Thoracic aorta (tissue), 2 donors: ENCODE measurements at places on chromosomes 13 and 19. TPM values are rescaled to one million over a fixed set of nuclear protein-coding genes. Genes with fewer than 3 reads are reported as not detected.

Gene NXNL1
- total RNA-seq: not detected

Gene URAD
- not detected for total RNA-seq

Gene FCGBP
- 142 TPM for total RNA-seq

Gene KL
- total RNA-seq: 1.1 TPM

Gene PSPC1
- 80.7 TPM for total RNA-seq

DNA sequence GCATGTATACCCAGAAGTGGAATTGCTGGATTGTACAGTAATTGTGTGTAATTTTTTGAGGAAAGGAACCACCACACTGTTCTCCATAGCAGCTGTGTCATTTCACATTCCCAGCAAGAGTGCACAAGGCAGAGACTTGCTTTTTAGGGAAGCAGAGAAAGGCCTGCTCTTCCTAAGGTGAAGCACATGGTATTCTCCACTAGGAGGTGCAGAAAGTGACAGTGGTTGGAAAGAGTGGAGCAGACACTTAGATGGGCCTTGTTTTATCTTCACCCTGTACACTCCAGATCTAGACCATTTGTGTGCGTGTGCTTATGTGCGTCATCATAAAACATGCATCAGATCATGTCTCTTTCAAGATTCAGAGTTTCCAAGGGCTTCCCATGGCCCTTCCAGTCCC lies 35.0 kb downstream of the FAM124A start:
- no peak for DNase-seq

DNA sequence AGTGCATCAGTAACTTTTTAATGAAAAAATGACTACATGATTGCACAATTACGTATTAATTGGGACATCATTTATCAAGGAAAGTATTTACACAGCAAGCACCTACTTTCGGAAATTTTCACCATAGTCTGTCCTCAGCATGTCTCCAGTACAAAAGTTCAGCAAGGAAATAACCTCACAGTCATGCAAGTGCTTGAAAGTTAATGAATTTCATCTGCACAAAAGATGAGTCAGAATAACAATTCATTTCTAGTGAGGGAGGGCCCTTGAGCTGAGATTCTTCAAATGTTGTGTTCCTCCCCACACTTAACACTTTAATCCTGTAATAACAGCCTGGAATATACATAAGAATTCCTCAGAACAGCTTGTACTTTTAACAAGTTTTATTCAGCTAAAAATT lies 49.0 kb upstream of the OXGR1 start:
- no peak for DNase-seq

- peak; percentile 76 for DNase-seq
Measured at GRCh38 chr13:30743319-30744055, 8.1 kb downstream of the ALOX5AP start.

GRCh38 chr13:77872995-77873394 lies 45.6 kb downstream of the EDNRB start:
- DNase-seq: no peak

DNA sequence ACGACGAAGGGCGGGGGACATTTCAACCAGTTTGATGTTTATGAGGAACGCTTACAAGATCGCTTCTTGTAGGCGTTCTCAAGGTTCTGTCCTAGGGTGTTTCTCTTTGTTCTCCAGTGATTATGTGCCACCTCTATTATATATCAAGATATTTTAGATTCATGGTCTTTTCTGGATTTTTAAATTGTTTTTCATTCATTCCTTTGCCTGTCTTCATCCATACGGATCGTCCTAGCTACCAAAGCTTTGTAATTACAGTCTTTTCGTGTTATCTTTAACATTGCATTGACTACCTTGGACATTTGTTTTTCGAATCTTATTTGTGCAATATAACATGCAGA lies 342 bp upstream of the EID2 start:
- DNase-seq: no peak

DNA sequence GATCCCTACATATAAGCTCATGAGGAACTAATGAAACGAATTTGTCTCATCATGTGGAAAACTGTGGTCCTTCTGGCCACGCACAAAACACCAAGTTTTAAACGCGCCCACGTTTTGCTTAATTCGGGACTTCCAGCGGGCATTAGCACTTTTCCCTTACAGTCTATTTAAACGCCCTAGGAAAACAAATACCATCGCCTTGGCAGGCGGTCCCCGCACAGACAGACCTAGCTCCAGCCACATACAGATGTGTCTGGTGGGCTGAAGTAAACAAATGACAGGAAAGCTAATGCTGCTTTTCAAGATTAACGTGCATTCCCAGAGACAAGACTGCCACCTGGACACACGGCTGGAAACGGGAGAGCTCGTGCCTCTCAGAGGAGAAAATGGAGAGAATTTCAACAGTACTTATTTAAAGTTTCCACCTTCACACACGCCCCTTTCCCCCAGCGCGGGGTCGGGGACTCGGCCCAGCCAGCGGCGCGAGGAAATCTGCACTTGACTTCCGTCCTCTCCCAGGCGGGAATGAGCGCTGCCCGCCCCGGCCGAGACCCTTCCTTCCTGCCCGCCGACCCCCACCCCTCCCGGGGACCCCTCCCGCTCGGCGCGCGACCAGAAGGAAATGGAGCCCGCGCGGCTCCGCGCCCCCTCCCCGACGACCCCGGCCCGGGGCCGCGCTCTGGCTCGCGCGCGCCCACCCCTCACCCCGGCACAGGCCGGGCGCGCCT lies 931 bp downstream of the USP12 start:
- no peak for DNase-seq

- no peak for DNase-seq
Measured at GRCh38 chr19:29694669-29695627, 20.1 kb downstream of the C19orf12 start.

DNA sequence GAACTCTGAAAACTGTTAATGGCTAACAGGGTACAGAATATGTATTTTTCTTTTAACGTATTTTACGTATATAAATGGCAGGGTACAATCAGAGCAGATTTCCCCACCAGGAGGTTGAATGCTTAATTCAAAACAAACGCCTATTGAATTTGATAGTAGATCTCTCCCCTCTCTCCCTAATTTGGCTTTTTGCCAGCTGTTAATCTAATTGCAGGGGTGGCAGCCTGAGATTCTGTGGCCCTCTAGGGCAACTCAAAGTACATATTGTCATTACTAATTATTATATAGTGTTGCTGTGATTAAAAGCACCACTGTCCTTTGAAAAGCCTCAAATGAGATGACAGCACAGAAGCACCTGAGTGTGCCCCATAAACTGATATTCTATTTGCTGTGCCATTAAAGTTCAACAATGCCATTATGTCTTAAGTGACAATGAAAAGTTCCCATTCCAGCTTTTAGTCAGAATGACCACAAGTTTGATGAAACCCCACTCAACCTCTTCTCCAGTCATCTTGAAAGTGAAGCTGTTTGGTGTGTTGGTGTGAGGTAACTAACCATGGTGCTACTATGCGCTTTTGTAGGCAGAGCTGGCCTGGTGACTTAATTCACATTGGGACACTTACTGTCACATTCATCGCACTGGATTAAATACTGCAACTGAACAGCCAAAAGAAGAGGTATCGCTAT lies 351.4 kb downstream of the KCNRG start:
- DNase-seq: no peak

- DNase-seq: no peak
Measured at GRCh38 chr13:60111691-60112090, 52.0 kb downstream of the DIAPH3 start.

DNA sequence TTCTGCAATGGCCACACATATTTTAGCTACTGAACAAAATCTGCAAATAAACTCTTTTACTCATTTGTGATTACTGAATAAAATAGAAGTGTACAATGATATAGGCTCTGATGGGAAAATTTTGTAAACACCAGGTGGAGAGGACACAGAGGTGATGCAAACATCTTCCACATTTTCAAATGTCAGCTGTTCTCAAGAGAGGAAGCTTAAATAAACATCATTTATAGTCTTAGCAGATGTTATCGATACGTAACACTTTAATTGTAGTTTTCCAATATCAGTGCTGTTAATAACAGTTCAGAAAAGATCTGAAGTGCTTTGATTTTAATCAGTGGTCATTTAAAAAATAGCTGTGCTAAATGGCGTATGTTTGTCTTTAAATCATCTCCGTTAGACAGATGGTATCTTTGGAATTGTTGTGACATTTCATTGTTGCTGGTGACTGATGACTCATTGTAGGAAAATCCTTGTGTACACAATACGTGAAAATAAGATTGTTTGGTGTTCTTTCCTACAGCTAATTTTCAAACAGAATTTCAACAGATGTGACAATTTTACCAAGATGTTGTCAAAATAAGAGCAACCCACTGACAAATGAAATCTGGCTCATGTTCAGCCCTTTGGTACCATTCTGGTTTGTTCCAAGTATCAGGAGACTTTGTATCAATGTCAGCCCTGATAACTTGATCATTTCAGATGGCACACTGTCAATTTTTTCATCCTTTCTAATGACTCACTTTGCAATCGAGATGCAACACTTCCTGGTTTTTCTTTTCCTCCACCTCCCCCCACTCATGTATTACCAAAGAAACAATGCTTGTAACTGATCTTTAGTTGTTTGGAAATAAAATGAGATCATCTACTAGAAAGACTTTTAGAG lies 516.0 kb downstream of the DCT start:
- no peak for DNase-seq

DNA sequence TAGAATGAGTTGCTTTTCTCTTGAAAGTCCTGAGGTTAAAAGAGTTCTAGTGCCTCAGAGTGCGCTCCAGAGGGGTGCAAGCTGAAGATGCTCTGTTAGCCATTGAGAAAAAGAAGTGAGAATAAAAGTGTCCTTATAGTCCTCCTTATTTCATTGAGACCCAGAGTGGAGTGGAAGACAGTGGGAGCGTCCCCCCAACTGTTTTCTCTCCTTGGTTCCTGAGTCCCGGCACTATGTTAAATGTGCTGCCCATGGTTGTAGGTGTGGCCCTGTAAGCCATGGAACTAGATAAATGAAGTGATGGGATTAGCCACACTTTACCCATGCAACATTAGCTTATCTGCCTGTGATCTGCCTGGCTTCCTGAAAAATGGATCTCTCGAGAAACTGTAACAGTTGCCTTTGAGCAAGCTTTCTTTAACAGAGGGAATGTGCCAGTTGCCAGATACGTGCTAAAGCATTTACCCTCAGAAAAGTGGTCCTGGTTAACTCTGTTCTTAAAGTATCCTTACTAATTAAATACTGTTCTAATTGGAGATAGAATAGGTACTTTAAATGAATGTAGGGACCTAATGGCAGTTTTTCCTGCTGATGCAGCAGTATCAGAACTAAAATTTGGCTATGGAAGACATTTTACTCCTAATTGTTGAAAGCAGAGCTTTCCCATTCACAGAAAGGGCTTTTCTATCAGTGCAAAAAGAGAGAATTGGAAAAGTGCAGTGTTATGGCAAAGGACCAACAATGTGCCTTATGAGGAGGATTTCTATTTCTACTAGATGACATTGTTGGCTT lies 21.4 kb upstream of the PSG9 start:
- DNase-seq: no peak

DNA sequence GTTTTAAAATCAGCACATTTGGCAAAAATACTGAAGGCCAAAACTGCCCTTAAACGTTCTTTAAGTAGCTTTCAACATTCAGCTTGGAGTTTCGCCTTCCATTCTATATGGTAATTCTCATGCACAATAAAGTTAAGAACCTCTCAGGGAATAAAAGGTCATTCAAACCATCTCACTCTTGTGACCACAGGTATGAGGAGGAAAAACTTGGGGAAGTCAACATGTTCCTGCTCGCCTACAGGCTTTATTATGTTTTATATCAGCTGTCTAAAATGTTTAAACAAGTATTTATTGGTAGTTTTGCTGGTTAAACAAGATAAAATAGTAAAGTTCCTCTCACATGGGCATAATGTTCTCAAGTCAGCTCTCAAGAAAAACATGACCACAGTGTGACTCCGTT lies 19.9 kb upstream of the TM9SF2 start:
- DNase-seq: no peak
